ENCODE measurements at places on chromosomes 1 and 21. TPM values are rescaled to one million over a fixed set of nuclear protein-coding genes. Genes with fewer than 3 reads are reported as not detected.

The ANKRD65 gene
- not detected for total RNA-seq

The MAP1LC3C gene
- total RNA-seq: not detected

The OR2T12 gene
- not detected for total RNA-seq

DNA sequence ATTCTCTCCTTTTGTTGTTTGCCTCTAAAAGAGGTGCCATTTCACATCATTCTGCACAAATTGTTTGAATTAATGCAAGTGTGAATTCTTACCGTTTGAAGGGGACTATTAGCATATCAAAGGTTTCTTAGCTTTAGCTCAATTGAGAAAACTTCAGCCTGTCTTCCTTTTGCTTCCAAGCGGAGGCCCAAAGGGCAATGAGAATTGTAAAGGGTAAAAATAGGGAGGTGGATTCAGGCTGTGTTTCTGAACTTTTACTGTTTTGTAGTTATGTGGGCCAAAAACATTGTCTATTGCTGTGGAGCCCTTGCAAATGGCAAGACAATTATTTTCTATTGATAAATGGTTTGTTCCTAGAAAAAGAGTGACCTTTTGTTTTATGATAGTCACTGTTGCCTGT, 3.6 kb downstream of the ADGRL2 start:
- DNase-seq: no peak

GRCh38 chr21:37800057-37800455, 116.2 kb downstream of the KCNJ6 start:
- no peak for DNase-seq

GRCh38 chr1:42838482-42839190, 7.8 kb upstream of the ZNF691 start:
- DNase-seq: no peak

DNA sequence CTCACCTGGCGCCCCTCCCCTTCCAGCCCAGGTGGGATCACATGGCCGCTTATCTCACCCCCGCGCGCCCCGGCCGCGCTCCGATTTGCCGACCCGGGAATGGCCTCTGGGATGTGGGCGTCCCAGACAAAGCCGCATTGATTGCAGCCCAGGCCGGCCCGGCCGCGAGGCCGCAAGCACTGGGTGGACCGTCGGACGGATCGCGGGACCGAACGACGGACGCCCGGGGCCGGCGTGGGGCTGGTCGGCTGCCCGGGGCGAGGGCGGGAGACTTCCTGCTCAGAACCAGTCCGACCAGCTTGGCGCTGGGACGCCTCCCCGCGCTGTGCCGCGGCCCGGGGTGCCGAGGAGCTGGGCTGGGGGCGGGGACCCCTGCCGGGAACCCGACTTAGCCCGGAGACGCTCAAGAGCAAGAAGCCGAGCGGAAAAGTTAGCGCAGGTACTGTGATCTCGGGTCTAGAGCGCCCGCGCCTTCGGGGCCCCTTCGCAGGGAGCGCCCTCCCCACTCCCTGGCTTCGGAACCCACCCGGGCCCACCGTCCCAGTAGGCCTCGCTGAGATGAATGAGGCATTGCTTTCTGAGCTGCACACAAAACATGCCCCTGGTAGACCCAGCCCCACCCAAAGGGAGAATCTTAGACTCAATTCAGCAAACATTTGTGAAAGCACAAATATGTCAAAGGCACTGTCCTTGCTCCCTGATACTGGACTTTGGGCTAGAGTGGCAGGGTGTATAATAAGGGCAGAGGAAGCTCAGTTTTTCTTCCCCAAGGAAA, 415 bp upstream of the LAD1 start:
- peak; percentile 4 for DNase-seq

DNA sequence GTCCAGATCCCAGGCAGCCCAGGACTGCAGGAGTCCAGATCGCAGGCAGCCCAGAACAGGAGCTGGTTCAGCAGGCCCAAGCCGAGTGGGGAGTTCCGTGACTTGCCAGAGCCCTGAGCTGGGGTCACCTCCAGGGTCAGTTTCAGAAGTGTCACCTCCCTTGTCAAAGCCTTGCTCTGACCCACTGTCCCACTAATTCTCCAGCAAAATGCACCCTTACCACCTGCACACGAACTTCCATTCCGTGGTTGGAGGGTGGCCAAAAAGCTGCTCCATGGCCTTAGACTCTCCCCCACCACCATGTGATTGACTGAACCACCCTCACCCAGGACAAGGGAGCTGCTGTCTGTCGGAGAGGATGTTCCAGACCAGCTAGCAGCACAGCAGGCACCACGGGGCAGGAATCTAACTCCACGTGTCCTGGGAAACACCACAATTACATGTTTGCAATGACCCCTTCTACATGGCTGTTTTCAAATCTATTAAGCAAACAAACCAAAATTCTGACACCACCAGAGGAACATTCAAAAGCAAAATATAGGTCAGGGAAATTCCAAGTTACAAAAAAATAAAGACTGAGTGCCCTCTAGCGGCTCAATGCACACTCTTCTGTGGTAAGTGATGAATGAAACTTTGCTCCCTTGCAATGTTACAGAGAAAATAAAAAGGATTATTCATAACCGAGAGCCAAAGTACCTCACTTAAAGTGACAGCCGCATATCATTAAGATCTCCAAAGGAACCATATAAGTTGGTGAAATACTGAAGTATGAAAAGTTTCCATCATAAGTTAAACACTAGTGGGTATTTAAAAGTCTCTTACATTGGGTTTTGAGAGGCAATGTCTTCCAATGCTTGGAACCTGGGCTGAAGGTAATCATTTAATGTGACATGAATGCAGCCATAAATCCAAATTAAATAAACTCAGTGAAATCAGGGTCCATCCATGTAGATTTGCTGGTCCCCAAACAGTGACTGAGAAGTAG, 76.3 kb downstream of the NPHP4 start:
- no peak for DNase-seq

- DNase-seq: peak; percentile 13
Observed at GRCh38 chr21:41927727-41928409, 25.9 kb downstream of the C2CD2 start.

- DNase-seq: no peak
Observed at GRCh38 chr21:34061983-34062382, 11.4 kb upstream of the MRPS6 start.

The DIO1 gene
- total RNA-seq: not detected

DNA sequence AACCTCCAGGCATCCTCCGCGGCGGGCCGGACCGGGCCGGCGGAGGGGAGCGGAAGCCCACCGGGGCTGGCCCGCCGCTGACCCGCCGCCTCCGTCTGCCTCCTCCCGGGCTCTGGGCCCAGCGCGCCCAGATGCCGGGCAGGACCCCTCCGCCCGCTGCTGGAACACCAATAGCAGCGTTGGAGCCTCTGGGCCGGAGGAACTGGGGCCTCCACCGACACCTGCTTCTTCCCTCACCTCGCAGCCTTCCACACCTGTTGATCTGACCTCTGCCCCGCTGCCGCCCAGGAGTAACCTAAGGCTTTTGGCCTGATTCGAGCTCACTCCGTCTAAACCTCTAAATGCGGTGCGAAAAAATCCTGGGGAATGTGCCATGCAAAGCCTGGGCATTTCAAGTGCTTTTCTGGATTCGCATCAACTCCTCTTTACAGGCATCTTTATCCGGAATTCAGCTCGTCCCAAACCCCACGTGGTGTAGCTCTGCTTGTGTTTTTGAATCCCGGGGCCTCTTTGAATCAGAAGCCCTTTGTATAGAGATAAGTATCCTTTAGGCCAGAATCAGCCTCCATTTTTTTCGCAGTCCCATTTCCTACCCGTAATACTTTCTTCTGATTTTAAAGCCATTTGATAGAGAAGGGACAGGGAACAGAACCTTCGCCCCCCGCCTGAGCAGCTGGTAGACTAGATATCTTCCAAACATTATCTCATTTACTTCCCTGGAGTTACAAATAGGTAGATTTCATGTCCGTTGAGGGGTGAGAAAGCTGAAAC, 680 bp upstream of the CNN3 start:
- no peak for DNase-seq

GRCh38 chr1:114216431-114217173, 62.9 kb upstream of the SYT6 start:
- DNase-seq: no peak

The TEX38 gene
- total RNA-seq: not detected

The CFAP141 gene
- total RNA-seq: not detected

The EVA1C gene
- 12.5 TPM for total RNA-seq

DNA sequence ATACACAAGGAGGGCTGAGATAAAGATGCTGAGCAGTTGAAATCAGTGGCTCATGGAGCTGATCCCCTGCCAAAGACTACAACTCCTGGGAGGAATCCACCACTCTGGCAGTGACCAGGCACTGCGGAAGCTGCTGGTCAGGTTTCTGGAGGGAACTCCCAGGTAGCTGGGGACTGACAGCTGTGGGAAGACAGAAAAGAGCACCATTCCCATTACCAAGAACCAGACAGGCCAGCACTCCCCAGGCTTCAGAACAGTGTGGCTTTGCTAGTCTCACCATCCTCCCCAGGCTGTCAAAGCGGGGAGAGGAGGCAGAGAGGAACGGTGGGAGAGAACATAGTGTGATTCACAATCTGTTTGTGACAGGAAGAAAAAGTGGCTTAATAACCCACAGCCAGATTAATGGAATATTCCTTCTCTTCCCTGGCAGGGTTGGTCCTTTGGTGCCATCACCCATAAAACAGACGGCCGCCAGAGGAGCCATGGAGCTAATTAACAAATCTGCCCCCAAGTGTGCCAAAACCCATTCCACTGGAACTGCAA, 92.1 kb downstream of the MAB21L3 start:
- no peak for DNase-seq

The FAM131C gene
- total RNA-seq: 0.34 TPM

The SLC44A3 gene
- not detected for total RNA-seq

- no peak for DNase-seq
Observed at GRCh38 chr1:81876901-81877733, 76.4 kb downstream of the ADGRL2 start.

DNA sequence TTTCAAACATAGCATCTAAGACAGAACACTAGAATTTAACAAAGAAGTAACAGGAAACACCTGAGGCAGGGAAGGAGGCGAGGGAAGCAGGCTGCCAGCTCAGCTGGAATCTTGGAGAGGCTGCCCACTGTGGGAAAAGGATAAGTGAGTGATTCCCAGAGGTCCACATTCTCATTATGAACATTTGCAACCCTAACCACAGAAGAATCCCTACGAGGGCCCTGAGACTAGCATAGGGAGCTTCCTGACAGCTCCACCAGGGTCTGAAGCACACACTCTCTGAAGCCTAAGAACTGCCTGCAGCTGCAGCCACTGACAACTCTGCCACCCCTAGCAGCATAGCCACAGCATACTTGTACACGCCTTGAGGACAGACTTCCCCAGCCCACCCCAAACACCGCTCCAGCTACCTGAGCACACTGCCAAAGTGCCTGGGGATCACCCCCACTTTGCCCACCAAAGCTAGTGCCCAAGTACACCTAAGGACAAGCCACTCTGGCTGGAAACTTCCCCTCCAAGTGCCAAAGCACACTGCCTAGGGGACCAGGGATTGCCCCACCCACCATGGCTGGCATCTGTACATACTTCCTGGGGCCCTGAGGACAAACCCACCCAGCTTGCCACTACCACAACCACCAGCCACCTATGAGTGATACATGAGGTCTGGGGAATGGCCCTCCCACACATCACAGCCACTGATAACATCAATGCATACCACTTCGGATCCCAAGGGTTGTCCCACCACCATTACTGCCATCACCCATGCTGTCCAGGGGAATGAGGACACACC, 76.6 kb upstream of the GUCA2A start:
- no peak for DNase-seq

- no peak for DNase-seq
Observed at GRCh38 chr1:246582301-246583055, 16.2 kb downstream of the CNST start.

DNA sequence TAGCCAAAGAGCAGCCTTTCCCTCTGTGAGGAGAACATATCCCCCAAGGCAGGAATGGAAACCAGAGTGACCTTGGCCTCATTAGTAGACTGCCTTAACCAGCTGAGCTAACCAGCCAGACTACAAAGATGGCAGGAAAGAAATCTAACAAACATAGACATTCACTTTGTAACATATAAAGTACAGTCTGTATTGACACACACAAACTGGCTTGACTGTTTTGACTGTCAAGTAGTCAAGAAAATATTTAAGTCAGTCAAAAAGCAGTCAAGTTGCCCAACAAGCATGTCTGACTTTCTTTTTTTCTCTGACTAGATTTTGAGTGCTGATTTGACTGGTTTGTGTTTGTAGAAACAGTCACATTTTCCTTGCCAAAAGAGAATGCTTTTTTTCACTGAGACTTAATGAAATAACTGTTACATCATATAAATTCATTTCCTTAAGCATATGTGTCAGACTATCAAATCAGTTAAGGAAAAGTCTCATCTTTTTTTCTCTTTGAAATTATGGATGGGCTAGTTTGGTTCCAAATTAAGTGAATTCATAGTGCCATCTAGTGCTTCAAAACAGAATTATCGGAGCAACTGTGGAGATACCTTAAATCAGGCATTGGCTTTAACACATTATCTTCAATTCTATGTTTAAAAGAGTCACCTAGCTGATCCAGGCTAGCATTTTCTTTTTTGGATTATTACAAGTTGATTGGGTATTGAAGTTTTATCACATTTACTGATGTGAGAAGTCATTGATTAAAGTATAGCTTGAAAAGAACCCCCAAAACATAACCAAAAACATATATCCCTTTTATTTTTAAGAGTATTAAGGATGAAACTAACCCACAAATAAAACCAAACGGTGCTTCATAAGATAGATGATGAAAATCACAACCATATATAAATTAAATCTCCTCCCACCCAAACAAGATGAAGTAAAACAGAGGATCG, 75.0 kb downstream of the ATP6V1G3 start:
- DNase-seq: no peak

DNA sequence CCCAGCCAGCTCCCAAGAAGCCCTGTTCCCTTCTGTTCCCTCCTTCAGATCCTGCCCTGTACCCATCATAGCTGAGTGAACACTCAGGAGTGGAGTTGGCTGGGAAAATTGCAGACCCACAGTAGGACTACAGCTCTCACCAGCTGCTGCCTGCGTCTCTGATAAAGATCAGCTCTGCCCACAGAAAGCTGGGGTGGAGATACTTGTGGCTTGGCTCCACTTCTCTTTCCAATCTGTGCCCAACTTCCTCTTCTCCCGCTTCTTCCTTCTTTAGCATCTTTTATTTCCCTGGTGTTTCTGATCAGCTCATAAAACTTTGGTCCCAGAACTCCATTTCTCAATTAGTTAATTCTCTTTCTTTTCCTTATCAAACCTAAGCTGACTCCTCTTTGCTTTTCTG, 5.5 kb upstream of the CD1A start:
- no peak for DNase-seq

DNA sequence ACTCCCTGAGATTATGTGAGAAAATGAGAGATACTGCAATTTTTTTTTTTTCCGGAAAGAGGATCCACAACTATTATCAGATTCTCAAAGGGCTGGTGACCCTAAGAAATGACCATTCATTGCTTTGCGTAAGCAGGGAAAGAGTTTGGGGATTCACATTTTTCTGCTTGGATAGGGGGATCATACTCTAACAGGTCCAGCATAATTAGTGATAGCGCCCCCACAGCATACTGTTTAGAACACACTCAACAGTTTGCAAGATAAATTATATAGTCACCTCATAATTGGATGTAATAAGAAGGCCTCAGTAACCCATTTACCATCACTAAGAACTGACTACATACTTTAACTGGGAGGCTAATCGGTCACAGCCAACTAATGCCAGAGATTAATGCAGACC, 1.9 kb downstream of the CCT3 start:
- DNase-seq: no peak

The CAMK2N1 gene
- 0.25 TPM for total RNA-seq

Measured in activated naive CD8-positive, alpha-beta T cell treated with anti-CD3 and anti-CD28 coated beads for 36 hours (primary cell).